ENCODE measurements at places on chromosomes 5 and 9. TPM values are rescaled to one million over a fixed set of nuclear protein-coding genes. Genes with fewer than 3 reads are reported as not detected.

DNA sequence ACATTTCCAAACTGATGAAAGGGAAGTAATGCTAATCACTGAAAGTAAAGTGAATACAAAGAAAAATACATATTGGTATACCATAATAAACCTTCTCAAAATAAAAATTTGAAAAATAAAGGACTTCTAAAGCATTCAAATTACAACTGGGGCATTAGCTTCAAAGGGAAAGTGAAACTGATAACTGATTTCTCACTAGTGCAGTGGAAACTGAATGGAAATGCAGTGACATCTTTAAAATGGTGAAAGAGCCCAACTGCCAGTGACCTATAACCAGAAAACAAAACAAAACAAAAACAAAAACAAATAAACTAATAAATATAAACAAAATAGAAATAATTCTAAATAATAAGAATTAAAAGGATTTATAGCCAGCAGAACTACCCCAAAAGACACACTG, 297.5 kb upstream of the GRIN3A start:
- DNase-seq, result no peak

IFNA2 gene
- not detected for total RNA-seq

- no peak for DNase-seq
These were observed 31.8 kb downstream of the DMRT3 start for GRCh38 chr9:1008216-1008615.

GRCh38 chr5:125609011-125609410, 814.2 kb upstream of the GRAMD2B start:
- DNase-seq, result no peak

PCDHA9 gene
- not detected for total RNA-seq

Data from psoas muscle (tissue), 8 donors.